A673 (cell line): ENCODE measurements at places on chromosomes 6 and 20. TPM values are rescaled to one million over a fixed set of nuclear protein-coding genes. Genes with fewer than 3 reads are reported as not detected.
A peak's percentile ranks its signal among the peaks of the same experiment; 100 is the strongest.

DNA sequence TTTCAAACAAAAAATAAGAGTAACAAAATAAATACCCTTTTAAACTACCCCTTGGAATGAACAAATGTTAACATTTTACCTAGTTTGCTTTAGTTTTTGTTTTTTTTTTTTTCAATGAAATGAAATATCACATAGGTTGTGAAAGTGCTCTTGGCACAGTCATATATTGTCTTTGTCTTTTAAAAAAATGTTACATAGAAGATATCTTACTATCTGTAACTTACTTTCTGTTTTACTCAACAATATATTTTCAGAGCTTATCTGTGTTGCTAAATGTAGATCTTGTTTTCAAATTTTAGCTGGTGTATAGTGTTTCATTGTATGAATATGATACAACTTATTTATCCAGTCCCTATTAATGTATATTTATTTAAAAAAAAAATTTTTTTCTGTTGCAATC lies 8.6 kb downstream of the CEP57L1 start:
- DNase-seq: no peak

DNA sequence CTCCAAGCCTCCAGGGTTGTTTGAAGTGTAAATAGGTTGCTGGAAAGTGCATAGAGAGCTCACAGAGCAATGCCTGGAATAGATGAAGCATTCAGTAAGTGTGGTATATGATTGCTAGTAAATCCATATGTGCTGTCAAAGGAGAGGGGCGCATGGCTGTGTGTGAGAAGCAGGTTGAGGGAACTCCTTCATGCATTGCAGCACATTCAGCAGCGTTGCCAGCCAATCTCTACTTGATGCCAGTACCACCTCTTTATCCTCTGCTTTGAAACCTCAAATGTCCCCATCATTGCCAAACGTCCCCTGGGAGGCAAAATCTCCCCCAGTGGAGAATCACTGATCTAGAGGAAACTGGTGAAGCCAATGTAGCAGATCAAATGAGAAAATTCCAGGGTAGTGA lies 82.7 kb upstream of the RALGAPA2 start:
- no peak for DNase-seq

GRCh38 chr6:154403788-154404187 lies 47.2 kb upstream of the IPCEF1 start:
- peak; percentile 71 for DNase-seq

DNA sequence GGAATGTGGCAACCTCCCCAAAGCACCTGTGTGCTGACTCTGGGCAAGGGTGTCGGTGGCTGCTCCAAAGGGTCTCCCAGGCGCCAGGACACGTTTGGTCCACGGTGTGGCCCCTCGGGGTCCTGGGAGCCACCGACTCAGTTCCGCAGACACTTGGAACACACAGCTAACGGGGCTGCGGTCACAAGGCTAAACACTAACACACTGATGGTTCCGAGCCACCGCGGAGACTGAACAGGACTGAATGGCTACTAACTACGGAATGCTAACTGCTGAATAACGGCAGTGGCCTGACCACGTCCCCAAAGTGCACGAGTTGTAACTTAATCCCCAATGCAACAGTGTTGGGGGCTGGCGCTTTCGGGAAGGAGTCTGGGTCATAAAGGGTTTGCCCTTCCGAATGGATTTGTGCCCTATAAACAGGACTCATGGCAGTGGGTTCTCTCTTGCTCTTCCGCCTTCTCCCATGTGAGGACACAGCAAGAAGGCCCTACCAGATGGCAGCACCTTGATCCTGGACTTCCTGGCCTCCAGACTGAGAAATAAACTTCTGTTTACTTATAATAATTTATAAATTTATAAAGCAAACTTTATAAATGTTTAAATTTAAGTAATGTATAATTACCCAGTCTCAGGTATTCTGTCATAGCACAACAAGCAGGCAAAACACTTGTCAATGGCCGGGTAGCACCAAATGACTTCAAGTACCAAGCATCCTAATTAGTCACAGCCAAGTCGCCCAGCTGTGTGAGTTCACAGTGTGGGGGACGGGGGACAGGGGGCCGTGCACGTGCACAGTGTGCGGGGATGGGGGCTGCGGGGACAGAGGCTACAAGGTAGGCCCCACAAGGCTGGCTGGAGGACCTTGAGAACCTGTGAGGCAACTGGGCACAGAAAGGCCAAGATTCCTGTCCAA lies 2.3 kb upstream of the EEF1A2 start:
- DNase-seq: no peak

DNA sequence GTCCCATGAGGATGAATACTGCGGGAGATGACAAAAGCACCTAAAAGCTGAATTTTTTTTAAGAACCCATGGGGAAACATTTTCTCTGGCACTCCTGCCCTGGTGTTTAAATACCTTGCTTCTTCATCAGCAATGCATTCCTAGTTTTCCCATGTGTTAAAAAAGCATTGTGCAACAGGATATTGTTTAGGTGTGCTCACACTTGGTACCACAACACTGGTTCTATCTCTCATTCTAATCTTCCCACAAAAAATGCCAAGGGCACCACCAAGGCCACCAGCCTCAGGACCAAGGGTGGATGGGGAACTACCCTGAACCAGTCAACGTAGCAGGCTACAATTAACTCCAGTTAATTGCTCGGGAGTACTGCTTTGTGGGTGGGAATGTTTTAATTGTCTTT lies 50.9 kb downstream of the ALDH5A1 start:
- DNase-seq: no peak

- peak; percentile 44 for DNase-seq
Observed at GRCh38 chr6:145233955-145234354, 501.4 kb downstream of the EPM2A start.

PTCRA gene
- total RNA-seq: not detected in 2 replicates

GRCh38 chr20:50470264-50470858 lies 39.8 kb upstream of the PTPN1 start:
- DNase-seq: no peak

- DNase-seq: no peak
Observed at GRCh38 chr20:57503035-57503658, 21.8 kb downstream of the CTCFL start.

DNA sequence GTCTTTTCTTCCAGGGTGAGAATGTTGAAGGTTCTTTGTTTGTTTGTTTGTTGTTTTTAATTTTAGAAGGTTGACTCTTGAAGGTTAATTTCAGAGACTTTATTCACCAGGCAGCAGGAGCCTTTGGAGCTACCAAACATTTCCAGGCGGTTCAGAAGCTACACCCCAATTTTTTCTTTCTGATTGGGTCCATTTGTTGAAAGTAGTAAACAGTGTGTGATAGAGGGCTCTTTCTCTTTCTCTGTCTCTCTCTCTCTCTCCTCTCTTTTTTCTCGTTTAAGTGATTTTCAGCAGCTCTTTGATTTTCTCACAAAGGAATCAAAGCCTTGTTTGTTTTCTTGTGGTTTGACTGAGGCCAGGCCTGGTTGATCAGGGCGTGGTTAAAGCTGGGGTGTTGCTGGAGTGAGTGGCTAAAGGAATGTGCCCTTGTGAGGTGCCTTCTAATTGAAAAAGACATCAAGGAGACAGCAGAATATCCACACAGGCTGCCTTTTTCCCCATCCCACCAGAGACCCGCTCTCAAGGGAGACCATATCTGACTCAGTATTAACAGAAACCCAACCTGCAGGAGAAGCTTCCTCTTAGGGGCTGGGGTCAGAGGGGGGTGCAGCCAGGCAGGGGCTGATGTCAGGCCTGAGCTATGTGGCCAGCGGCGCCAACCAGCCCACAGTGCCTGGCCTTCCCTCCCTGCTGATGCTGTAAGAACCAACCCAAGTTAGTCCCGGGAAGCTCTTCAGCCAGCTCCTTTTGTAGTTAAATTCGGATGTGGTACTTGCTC lies 40.4 kb upstream of the NAA20 start:
- DNase-seq: no peak

SLC22A7 gene
- not detected in 2 replicates for total RNA-seq

LEMD2 gene
- total RNA-seq: 75.8 and 76.0 TPM in 2 replicates

GRCh38 chr6:11637266-11637665 lies 99.7 kb downstream of the TMEM170B start:
- DNase-seq: no peak

GRCh38 chr20:63794614-63795013 lies 36.5 kb downstream of the ZBTB46 start:
- DNase-seq: no peak

- DNase-seq: no peak
Observed at GRCh38 chr20:60060593-60060992, 102.4 kb downstream of the CDH26 start.

IL17F gene
- not detected in 2 replicates for total RNA-seq

- DNase-seq: peak; percentile 28
Observed at GRCh38 chr20:18904624-18905023, 91.0 kb downstream of the SCP2D1 start.

DNA sequence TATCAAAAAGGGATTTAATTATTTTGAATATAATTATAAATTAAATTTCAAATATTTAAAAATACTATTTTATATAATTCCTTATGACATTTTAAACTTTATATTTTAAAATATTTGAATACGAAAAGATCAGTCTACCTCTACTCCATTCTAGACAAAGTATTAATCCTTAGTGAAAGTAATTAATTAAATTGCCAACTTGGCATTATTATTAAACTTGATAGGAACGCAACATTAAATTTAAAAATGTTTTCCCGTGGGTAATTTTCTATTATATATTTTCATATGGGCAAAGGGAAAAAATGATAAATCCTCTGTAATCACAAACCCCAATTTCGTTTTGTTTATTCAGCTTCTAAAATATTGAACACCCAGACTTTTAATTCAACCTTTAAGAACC lies 8.4 kb upstream of the FHL5 start:
- no peak for DNase-seq
